A549 treated with DMSO at 1 μM for 4 hours (cell line): ENCODE measurements at places on chromosomes 5 and 9. TPM values are rescaled to one million over a fixed set of nuclear protein-coding genes. Genes with fewer than 3 reads are reported as not detected.

HAVCR2 gene
- 0.23 to 0.63 TPM (median 0.40 TPM) in 5 replicates for total RNA-seq

MELK gene
- total RNA-seq: 66.0 to 80.3 TPM (median 78.9 TPM) in 5 replicates

CATSPER3 gene
- total RNA-seq: 0.17 to 0.63 TPM (median 0.47 TPM) in 5 replicates

WDR38 gene
- total RNA-seq: 0.07 to 0.15 TPM (median 0.09 TPM) in 3 of 5 replicates, not detected in the others

TSPAN17 gene
- total RNA-seq: 57.1 to 69.3 TPM (median 63.6 TPM) in 5 replicates

IFNK gene
- not detected in 5 replicates for total RNA-seq

PCDHB16 gene
- 0.04 to 0.19 TPM (median 0.06 TPM) in 5 replicates for total RNA-seq

PDE6A gene
- 0.11 to 0.18 TPM (median 0.14 TPM) in 5 replicates for total RNA-seq
